ENCODE measurements at places on chromosomes 5 and 9.
A peak's percentile ranks its signal among the peaks of the same experiment; 100 is the strongest.

GRCh38 chr9:87677776-87678587, 47.9 kb upstream of the CTSL start:
- no peak for DNase-seq

- DNase-seq, result no peak
These were observed 84.3 kb upstream of the COL5A1 start for GRCh38 chr9:134557331-134557730.

GRCh38 chr5:82351754-82352145, 73.6 kb upstream of the RPS23 start:
- DNase-seq, result peak; percentile 23

DNA sequence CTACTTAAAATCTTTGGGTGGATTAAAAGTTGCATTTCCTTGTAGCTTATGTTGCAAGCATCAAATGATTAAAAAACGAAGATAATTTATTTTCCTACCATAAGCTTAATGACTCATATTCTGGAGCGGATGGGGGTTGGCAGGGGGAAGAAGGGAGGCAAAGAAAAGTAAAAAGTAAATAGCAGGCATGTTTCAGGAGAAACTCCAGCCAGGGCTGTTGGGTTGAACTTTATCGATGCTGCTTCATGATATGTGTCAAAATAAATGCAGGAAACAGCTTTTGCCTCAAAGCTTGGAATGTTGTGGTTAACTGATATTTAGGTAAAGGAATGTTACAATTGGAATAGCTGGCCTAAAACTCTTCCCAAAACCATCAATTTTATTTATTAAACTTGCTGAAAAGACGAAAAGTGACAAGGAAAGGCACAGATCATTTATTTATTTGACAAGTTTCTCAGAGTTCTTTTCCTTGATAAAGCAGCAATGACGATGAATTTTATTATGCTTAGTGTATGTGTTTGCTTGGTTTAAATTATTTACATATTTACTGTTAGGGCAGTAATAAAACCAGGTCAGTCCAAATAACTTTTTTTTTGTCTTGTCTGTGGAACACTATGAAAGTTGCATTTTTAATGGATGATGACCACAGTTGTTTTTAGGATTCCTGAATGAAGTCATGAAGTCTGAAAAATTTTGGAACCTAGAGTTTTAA, 177.9 kb downstream of the PCSK1 start:
- DNase-seq, result no peak

DNA sequence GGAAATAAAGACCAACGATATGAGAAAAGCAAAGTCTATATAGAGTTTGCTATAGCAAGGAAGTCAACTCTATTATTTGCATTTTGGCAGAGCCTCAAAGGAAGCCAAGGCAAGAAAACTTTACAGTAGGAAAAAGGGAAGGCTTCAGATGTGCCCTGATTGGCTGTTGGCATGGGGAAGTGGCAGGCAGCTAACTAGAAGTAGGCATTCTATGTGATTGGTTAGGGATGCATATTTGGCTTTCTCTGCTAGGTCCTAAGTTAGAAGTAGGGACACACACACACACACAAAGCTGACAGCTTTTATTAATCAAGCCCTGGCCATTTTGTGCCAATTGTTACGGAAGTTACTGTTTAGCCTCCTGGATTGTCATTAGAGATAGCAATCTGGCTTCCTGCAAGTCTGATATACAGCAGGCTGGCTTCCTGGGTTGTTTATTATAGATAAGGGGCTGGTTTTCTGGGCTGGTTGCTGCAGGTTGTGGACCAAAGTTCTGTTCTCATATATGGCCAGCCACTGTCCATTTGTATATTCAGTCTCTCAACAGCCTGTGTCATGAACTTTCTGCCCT, 308.1 kb upstream of the GRAMD2B start:
- no peak for DNase-seq

DNA sequence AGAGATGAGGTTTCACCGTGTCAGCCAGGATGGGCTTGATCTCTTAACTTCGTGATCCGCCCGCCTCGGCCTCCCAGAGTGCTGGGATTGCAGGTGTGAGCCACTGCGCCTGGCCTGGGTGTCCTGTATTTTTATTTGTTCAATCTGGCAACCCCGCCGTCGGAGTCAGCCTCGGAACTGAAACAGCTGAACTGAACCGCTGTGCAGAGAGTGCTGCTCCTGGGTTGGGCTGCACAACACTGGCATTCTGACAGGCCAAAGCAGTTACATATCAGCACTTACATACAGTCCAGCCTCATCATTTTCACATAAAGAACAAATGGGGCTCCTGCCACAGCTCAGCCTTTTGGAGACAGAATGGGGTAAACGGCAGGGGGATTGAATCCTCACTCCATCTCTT, 185.6 kb downstream of the C9orf50 start:
- no peak for DNase-seq

DNA sequence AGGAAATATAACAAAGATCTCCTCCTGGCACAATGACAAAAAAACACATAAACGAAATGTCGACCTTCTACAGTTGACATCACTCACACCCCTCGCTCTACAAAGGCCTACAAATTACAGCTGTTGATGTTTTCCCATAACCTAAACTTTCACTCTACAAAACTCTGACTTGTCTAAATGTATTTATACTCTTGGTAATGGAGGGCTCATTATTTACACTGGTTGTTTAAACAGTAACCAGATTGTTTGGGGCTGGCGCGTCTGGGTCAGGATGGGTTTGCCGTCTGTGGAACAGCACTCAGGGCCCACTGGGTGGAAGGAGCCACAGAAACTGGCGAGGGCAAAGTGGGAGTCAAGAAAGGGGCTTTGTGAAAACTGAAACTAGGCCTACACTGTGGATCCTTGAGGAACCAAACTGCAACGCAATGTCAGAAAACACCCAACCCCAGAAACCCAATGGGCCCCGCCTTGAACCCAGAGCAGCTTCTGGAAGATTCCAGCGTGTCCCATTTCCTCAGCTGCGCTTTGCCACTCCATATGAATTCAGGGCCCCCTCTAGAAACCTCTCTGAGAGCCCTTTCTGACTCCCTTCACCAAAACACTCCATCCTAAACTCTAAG, 136.7 kb downstream of the ROR2 start:
- DNase-seq, result no peak

GRCh38 chr5:57903458-57903857, 420.8 kb upstream of the ACTBL2 start:
- DNase-seq, result no peak

DNA sequence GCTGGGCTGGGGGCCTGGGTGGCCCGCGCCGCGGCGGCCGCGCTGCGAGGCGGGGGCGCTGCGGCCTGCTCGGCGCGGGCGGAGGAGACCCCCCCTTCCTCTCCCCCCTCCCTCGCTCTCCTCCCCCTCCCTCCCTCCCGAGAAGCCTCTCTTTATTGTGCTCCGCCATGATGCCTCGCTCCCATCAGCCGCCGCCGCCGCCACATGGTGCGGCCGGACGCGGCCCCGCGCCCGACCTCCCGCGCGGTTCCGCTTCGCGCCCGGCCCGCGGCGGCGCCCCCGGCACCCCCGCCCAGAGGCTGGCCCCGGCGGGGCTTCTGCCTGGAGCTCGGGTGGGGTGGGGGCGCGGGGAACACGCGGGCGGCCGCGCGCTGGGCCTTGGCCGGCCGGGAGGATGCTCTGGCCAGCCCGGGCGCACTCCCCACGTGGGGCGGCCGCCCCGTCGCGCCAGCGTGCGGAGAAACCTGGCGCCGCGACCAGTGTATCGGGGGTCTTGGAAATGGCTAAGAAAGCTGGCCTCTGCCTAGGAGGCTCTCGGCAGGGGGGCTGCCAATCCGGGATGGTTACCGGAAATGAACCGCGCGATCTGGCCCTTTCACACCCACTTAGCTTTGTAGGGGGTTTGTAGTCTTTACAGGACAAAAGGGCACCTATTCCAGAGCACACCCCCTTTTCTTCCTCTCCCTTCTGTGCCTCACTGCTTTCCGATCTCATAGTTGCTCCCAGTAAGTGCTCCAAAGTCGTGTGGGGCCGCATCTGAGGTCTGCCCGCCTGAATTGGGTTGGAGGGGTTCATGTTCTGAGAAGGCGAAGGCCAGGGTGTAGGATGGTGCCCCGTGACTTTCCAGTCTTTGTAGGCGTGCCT, 1.0 kb downstream of the SET start:
- no peak for DNase-seq

- DNase-seq, result no peak
These were observed 495.2 kb downstream of the TLE4 start for GRCh38 chr9:80066931-80067330.

DNA sequence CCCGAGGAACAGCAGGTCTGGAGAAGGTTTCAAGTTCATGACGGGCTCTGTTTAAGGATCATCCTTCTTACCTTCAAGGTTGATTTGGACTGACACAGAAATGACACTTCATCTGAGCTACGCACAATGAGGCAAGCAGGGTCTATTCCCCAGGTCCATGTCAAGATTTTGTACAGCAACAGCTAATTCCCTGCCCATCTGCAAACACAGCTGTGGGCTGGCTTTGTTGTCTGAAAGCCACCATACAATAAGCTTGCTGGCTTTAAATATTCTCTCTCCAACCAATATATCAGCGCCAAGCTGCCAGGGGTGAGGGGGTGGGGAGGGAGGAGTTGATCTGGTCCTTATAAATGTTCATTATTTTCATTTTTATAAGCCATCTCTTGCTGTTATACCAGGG, 92.0 kb downstream of the OTULIN start:
- no peak for DNase-seq

DNA sequence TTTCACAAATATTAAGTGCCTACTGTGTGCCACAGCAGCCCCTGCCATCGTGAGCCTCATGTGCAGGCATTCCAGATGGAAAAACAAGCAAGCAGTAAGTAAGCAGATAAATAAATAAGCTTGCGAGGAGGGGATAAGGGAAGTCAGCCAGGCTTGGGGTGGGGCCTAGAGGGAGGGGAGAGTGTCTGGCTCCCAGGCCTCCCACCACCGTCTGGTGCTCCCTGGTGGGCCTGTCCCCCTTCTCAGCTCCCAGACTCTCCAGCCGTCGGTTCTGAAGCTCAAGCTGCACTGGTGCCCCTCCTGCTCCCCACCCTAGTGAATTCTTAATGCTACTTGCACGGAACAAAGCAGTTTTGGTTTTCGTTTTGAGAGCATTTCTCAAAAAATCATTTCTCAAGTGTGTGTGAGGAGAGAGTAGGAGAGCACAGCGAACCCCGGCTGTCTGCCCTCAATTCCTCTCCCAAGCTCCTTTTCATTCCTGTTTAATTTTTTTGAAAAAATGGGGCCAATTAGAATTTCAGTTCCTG, 6.6 kb upstream of the IER5L start:
- no peak for DNase-seq

GRCh38 chr5:62465985-62466925, 53.7 kb downstream of the IPO11 start:
- no peak for DNase-seq

DNA sequence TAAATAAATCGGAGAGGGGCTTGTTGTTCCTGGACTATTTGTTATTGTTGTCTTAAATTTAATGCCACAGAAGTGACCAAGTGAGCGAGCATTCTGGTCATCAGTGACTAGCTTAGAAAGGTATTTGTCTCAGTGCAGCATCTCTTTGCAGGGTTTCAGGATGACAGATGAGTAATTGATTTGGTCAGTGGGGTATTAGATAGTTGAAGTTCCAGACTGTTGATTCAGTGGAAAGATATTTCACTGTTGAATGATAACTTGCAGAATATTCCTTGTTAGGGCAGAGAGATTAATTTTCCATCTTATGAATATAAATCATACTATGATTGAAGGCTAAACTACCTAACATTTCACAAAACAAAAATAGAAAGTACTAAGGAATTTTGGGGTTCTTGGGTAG, 122.4 kb downstream of the TRIO start:
- no peak for DNase-seq

DNA sequence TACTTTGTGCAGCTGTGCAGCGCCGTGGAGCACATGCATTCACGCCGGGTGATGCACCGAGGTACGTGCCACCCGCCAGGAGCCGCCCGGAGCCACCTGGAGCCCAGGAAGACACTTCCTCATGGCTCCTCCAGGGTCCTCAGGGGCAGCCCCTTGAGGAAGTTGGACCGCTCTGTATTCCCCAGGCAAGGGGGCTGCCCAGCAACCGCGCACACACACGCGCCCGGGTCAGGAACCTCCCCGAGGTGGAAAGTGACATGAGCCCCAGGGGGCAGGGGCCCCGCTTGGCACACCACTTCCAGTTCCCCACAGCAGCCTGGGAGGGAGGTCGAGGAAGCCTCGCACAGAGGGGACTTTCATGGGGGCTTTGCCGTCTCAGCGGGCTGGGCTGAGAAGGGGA, 68.6 kb downstream of the NEK6 start:
- DNase-seq, result no peak

GRCh38 chr9:89427621-89428221, 70.2 kb downstream of the SEMA4D start:
- DNase-seq, result no peak

DNA sequence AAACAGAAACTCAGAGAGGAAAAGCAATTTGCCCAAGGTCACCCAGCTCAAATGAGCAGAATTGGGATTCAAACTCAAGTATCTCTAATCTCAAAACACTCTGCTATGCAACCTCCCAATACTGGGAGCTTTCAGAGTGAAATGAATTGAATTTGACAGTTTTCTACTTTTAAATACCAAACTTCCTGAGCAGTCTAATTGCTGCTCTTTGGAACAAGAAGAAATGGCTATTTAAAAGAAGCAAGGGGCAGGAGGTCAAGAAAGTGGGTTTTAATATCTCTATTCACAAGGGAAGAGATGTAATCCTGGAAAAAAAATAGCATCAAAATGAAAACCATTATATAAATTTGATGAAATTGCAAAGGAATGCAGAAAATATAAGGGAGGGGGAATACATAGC, 142.6 kb downstream of the INSYN2B start:
- DNase-seq, result no peak

- no peak for DNase-seq
These were observed 31.0 kb upstream of the IL17B start for GRCh38 chr5:149410071-149410470.

GRCh38 chr5:142572006-142572405, 113.9 kb downstream of the FGF1 start:
- no peak for DNase-seq

GRCh38 chr5:134590992-134591659, 41.5 kb downstream of the SAR1B start:
- no peak for DNase-seq

GRCh38 chr5:142769251-142769792, 855 bp upstream of the ARHGAP26 start:
- no peak for DNase-seq

- peak; percentile 15 for DNase-seq
These were observed 19.1 kb downstream of the TNFSF8 start for GRCh38 chr9:114911167-114911821.

DNA sequence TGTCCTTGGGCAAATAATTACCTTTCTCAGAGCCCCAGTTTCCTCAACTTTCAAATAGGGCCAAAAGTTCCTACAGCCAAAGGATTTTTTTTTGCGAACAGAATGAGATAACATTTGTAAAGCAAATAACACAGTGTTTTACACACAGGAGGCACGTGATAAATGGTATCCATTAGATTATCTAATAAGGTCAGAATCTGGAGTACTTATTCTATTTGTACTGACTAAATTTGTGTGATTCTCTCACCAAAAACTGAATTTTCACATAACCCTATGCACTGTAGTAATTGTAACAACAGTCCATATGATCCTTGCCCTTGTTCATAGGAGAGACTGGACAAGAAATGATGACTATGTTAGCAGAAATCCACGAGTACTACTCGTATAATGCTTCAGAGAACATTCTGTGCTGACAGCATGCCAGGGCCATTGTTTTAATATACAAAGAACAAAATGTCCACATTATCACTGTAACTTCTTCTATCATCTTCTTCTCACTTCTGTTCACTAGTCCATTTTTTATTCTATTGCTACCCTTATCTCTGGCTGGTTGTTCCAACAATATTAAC, 13.9 kb upstream of the FEM1C start:
- DNase-seq, result no peak

GRCh38 chr5:171660434-171660833, 125.2 kb upstream of the SMIM23 start:
- no peak for DNase-seq
